ENCODE measurements at places on chromosomes 11 and 22. TPM values are rescaled to one million over a fixed set of nuclear protein-coding genes. Genes with fewer than 3 reads are reported as not detected.

DNA sequence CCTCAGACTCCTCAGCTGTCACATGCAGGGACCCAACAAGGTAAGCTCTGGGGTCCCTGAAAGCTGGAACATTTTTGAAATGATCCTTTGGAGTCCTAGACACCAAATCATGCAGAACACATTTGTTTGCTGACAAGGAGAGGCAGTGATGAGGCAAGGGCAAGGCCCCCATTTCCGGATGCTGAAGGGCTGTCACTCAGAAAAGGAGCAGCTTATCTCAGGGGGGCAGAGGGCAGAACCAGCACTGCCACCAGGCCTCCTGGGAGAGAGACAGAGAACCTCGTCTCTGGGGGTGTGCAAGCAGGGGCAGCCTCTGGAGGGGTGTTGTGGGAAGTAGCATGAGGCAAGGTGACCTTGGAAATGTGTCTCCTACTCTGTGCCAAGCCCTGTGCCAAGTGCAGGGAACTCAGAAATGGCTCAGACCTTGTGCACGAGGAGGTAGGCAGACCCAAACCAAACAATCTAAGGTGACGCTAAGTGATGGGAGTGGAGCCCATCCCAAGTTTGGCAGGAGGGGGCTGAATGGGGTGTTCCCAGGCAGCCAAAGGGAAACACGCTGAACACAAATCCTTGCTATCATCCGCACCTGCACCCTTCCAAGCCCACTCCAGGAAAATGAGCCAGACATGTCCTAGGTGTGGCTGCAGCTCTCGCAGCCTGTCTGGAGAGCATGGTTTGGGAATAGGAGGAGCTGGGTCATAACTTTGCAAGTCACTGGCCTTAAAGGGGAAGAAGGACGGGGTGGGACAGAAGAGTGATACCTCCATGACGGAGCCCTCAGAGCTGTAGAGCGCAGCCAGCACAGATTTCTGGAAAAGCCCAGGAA is 94.2 kb downstream of the PDE2A start:
- H3K27ac ChIP-seq = no peak overlapping the region
- no peaks in the 10 kb centered on the region for H3K4me1 ChIP-seq
- H3K36me3 ChIP-seq = no peaks in the 10 kb centered on the region
- H3K27me3 ChIP-seq = peaks cover 6% of the 10 kb centered on the region
- DNase-seq = no peak

DNA sequence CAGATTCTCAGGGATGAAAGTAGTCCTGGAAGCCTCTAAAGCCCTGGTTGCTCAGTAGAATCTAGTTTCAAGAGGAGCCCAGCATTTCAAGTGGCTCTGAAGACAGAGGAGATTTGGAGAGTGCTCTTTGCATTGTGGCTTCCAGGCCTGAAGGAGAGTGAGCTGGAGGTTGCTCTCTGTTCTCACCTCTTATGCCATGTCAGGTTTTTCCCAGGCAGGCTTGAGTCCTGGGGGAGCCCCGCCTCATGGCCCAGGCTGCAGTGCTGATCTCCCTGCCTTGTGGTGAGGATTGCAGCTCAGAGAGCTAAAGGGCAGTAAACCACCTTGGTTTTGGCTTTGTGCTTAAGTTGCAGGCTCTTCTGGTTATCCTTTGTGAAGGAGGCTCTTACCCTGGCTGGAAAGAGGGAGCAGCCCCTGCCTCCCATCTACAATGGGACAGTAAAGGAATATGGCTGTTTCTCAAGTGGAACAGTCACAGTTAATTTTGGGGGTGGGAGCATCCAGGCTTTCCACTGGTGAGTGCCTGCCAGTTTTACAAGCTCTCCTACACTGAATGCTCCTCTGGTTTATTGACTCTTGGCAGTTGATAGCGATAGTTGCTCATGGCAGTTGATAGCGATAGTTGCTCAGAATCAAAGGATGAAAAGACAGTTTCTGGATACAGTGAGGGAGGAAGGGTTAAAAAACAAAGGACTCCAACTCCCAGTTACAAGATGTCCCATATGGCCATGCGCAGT is 32.6 kb downstream of the RCOR2 start:
- H3K27ac ChIP-seq = no peak overlapping the region
- no peaks in the 10 kb centered on the region for H3K36me3 ChIP-seq
- H3K4me1 ChIP-seq = peaks cover 37% of the 10 kb centered on the region
- DNase-seq = no peak
- no peaks in the 10 kb centered on the region for H3K27me3 ChIP-seq

DNA sequence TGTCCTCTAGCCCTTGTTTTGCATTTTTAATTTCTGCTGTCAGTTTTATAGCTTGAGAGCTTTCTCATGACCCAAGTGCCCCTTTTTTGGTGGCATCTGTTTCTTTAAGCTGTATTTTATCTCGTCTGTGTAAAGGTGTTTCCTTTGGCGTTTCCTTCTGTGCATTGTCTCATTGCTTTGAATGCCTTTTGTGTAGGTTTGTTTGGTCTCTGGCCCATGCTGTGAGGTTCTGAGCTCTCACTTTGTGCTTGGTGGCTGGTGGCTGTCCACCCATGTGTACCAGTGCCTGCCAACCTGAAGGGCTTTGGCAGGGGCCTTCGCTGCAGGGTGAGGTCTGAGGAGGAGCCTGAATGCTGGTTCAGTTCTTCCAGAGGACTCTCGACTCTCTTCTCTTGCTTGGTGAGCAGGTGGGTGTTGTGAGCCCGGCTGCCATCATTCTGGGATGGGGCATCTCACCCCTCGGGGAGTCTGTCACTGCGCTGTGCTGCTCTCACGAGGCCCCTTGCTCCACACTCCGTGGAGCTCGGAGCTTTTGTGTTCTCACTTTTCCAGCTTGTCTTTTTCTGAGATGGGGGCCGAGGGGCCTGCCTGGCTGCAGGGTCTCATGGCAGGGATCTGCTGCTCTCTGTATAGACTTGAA is 14.9 kb downstream of the AP2A2 start:
- no peaks in the 10 kb centered on the region for H3K27me3 ChIP-seq
- H3K27ac ChIP-seq = no peak overlapping the region
- DNase-seq = no peak

Gene NR1H3
- total RNA-seq = 7.2 TPM

Gene MN1
- 25.9 TPM for total RNA-seq

Gene PKNOX2
- total RNA-seq = 0.51 TPM

Gene FAM180B
- not detected for total RNA-seq

Gene RBMXL2
- not detected for total RNA-seq
